Left kidney (tissue), 8 donors: ENCODE measurements at places on chromosomes 6 and 20. TPM values are rescaled to one million over a fixed set of nuclear protein-coding genes. Genes with fewer than 3 reads are reported as not detected.
A peak's percentile ranks its signal among the peaks of the same experiment; 100 is the strongest.

DNA sequence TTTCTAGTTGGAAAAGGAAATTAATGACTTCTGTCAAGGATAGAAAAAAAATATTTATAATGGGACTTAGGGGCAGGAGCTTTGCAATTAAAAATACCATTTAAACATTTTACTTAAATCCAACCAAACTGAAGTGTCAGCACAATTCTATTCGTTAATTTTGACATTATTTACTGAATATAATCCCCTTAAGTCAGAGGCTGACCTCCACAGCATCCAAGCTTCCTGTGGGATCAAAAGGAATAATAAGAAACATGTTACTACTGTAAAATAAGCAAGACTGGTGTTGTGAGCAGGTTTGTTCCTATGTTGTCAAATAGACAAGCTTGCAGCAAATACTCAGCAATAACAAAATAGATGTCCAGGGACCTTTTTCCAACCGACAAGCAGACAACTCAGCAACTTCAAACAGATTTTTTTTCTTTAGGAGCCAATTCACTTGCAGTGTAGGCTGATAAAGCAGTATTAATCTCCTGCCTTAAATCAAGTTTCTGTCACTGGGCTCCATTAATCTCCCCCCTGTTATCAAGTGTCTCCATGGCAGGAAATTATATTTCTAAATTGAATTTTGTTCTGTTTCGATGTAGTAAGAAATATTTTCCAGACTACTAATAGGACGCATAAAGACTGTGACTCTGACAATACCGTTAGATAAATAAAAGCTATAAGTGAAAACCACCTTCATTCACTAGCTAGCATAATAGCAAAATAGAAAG lies 157.4 kb downstream of the HACE1 start:
- DNase-seq, result no peak

GRCh38 chr6:163661272-163661671 lies 246.8 kb downstream of the QKI start:
- no peak for DNase-seq

- DNase-seq, result no peak
These were observed 58.2 kb upstream of the FOXP4 start for GRCh38 chr6:41487860-41488432.

- no peak for DNase-seq
These were observed 48.0 kb downstream of the CDC5L start for GRCh38 chr6:44435500-44435899.

- peak; percentile 75 for DNase-seq
These were observed 12.0 kb downstream of the CD83 start for GRCh38 chr6:14129575-14129974.

- no peak for DNase-seq
These were observed 301.2 kb downstream of the PLCB1 start for GRCh38 chr20:8433291-8433690.

- no peak for DNase-seq
These were observed 95.8 kb downstream of the TMEM242 start for GRCh38 chr6:157227202-157228166.

DNA sequence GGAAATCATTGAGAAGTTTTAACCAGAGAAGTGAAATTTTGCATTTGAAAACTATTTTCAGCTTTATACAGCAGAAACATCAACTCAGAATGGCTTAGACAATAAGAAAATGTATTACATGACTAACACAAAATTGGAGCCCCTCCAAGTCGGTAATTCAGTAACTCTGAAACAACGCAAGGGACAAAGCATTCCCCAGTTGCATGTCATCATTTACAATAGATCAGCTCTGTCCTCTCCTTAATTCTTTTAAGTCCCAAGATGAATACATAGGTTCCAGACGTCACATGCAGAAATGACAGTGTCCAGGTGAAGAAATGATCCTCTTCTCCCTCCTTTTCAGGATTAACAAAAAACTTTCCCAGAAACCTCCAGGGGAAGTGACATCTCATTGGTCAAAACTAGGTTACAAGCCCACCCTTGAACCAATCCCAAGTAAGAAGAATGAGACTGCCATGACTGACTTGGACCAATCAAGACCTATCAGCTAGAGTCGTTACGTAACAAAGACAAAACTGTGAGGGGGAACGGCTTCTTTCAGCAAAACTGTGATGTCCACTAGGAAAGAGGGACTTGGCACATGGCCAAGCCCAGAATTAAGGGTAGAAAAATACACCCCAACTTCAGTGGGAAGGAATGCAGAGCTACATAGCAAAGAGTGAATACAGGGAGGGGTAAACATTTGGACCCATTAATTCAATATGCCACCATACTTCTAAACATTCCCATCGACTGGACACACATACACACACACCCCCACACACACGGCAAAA lies 149.8 kb upstream of the PRND start:
- no peak for DNase-seq

FAM110A gene
- polyA plus RNA-seq, result 7.6 TPM

IGF2R gene
- 77.3 TPM for polyA plus RNA-seq
